ENCODE measurements at places on chromosomes 2 and 18.

- DNase-seq, result no peak
These were observed 59.6 kb upstream of the LTBP1 start for GRCh38 chr2:32887125-32887524.

GRCh38 chr2:16642088-16642487 lies 23.5 kb downstream of the CYRIA start:
- no peak for DNase-seq

GRCh38 chr2:226793646-226794045 lies 6.0 kb downstream of the IRS1 start:
- DNase-seq, result no peak

GRCh38 chr2:197254776-197255530 lies 55.6 kb downstream of the ANKRD44 start:
- DNase-seq, result no peak

- DNase-seq, result no peak
These were observed 21.4 kb downstream of the FTCDNL1 start for GRCh38 chr2:199829628-199830027.

DNA sequence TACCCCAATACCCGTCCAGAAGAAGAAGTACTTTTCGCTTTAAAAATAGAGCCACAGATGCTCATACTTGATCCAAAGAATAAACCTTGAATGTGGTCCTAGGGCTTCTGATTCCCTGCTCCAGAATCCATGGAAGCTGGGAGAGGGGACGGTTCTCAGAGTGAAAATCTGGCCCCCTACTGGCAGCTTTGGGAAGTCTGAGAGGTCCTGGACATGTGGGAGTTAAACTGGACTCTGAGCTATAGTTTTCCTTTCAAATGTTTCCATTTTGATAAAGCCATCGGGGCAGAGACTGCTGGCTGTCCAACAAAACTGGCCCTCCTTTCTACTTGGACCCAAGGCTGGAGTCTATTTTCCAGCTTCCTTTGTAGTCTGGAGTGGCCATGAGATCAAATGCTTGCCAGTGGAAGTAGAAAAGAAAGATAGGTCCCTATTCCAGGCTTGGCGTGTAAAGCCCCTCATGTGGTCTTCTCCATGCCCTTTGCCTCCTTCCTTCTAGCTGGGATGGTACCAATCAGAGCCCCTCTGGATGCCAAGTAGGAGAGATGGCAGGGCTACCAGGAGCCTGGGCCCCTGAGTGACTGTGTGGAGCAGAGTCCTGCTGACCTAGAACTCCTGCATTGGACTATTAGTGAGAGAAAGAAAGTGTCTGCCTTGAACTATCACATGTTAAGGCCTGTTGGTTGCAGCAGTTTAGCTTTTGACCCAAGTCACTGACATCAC lies 37.7 kb upstream of the TBC1D8 start:
- no peak for DNase-seq

DNA sequence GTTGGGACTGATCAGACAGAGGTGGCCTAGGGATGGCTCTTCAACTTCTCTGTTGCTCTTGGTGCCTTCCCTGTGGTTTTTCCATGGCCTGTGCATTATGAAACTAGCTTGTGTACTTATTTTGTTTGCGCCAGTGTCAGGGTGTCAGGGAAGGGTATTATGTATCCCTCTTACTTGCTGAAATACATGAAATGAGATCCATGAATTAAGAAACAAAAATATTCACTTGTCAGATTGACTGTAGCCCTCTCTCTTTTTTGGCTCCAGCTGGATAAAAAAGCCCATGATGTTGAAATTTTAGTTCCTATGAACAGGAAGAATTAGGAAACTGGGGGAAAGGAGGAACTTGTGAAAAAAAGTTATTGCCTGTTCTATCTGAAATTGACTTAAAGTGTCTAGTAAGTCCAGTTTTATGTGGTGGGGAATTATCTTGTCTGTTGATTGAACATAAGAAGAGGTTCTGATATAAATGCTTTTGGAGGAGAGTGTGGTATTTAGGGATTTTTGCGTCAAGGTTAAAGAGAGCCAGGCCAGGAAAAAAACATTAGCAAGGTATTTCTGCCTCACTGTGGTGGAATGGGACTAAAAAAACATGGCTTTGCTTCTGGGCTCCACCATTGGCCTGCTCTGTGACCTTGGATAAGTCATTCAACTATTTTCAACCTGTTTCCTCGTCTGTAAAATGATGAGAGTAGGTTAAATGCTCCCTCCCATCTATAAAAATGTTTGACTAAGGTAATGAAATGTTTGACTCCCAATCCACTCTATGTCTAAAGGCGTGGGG lies 12.0 kb downstream of the UGP2 start:
- no peak for DNase-seq

GRCh38 chr18:55634545-55634944 lies 46.6 kb upstream of the TCF4 start:
- DNase-seq, result no peak

DNA sequence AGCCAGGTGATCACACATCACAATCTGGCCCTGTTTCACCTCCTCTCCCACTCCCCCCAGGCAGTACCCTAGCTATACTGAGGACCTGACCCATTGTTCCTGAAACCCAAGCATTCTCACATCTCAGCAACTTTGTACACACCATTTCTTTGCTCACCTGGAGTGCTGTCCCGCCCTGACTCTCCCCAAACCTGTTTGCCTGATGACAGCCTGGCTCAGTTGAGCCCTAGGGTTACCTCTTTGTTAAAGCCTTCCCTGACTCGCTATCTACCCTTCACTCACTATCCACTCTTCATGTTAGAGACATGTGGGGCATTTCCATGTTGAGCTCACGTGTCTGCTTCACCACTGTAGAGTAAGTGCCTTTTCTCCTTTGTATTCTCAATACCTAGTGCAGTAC lies 49.1 kb downstream of the GREB1L start:
- DNase-seq, result no peak

- DNase-seq, result no peak
These were observed 75.2 kb downstream of the SEPTIN10 start for GRCh38 chr2:109538546-109538945.

DNA sequence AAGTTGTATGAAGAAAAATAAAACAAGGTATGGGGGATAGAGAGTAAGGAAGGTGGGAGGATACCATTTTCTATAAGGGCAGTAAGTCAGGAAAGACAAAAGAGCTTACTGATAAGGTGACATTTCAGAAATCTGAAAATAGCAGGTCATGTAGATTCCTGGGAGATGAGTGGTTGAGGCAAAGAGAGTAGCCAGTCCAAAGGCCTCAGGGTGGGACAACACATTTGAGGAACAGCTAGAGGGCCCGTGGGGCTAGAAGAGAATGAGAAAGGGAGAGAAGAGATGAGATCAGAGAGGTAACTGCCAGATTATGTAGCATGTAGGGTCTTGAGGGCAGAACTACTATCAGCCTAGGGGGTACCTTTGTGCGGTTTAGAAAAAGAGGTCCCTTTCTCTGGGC lies 2.9 kb downstream of the CLHC1 start:
- DNase-seq, result no peak

DNA sequence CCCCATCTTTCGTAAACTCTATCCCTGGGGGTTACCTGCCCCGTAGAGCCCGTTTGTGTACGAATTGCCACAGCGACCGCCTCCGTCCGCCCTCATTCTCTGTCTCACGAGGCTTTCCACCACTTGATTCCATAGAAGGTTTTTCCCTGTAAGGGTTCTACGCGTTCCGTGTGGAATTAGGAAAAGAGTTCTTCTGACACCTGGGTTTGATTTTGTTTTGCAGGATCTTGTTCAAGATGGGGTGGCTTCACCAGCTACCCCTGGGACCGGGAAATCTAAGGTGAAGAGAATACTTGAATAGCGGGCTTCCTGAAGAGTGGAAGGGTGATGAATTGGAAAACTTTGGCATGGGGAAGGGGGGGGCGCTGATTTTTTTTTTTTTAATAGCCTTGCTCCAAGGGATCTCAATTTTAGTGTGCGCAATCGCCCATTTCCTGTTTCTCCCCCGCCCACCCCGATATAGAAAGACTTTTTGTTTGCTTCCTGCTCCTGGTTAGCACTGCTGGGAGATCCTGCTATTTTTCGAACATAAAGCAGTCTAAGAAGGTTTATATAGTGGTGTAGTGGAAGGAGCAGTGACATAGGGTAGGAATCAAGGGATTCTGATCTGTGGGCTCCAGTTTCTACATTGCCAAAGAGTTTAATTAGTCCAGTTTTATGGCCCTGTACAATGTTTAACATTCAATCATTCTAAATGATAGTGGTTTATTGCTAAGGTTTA lies 564 bp downstream of the GCC2 start:
- DNase-seq, result peak; percentile 27

DNA sequence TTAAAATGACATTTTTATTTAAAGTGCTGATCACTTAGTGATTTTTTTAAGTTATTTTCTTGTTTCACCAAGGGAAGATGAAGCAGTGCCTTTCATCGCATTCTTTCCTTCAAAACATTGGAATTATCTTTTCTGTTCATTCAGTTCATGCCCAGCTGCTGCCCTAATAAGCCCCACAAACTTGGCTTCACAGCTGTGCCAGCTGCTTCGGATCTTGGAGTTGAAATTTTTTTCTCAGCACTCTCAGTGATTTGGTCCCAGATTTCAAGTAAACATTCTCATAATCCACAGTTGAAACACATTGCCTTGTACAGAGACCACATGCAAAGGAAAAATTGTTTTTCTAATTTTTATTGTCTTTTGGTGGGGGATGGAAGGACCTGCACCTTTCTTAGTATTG lies 353.3 kb upstream of the LRP1B start:
- DNase-seq, result no peak

DNA sequence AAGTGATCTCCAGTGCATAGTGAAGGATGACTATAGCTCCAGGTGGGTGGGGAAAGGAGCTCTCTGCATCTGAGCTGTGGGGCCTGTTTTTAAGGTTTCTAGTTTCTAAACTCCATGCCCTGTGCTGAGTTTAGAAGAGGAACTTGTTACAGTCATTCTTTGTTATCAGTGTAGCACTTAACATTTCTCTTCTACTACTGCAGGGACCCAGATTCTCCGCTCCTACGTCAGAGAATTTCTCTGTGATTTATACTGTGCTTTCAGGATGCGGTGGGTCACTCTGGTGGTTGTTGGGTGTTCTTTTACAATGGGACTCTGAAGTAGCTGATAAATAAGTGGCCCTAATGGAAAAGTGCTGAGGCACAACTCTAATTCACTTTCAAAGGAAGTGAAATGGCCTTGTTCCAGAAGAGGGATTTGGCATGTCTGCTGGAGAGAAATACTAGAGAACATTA lies 122.0 kb downstream of the WDSUB1 start:
- no peak for DNase-seq

DNA sequence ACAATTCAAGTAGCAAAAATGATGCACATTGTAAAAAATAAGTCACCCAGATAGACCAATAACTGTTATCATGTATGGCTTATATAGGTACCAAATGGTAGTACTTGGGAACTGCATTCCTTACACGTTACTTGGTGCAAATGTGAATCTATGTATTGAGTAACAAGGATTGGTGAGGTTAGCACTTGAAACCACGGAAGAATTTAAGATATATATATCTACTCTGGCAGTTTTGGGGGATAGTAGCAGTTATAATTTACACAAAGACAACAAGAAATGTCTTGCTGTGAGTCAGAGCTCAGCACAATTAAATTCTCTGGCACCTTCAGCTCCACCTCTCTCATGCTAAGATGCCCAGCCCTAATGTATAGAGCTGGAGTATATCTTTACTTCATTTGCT lies 359.4 kb upstream of the RAB12 start:
- DNase-seq, result no peak

DNA sequence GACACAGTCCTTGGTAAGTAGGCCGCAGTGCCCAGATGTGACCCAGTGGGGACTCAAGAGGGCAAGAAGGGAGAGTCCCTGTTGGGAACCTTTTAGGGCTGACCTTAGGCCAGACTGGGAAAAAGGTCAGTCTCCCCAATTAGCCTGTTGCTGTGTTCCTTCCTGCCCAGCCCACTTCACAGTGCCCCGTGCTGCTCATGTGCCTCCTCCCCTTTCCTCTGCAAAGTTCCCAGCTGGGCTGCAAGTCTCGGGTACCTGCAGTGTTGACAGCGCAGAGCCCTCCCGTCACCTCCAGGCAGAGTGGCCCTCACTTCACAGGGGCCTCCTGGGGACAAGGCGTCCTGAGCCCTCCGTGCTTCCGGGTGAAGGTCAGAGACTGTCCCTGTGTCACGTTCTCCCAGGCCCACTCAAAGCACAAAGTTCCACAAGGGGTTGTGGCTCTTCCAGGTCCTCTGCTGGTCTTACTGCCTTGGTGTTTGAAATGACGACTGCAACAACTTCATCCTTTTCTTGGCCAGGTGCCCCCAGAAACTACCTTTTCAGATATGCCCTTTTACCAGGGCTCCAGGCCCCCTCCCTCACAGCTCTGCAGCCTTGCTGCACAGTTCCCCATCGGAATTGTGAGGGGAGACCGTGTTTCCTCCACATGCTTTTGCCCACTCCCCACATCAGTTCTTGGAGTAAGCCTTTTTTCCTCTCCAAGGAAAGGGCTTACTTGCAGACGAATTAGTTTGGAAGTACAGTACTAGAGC lies 225.8 kb downstream of the ALPK2 start:
- DNase-seq, result no peak

DNA sequence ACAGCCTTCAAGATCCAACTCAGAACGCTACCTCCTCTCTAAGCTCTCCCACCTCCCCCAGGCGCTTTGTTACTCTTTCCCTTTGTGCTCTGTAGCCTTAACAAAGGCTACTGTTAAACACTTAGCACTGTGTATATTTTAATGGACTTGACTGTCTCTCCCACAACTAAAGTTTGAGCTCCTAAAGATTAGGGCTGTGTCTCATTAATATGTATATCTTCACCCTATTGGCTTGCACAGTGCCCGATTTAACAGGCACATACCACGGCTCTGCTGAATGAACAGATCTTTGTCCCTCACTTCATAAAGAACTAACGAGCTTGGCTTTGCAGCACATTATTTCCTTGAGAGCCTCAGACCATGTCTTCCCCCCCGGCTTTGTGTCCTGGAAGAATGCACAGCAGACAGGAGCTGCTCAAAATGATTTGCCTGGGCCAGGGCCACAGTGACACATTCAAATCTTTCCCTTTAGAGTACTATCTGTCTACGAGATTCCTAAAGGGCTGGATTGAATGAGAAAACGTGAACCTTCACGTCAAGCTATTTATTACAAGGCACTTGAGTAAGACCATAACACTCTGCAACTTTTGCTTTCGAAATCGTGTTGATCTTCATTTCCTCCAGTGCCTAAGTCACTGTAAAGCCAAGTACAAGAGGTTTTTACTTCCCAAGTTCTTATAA lies 22.1 kb downstream of the ABHD3 start:
- DNase-seq, result no peak

DNA sequence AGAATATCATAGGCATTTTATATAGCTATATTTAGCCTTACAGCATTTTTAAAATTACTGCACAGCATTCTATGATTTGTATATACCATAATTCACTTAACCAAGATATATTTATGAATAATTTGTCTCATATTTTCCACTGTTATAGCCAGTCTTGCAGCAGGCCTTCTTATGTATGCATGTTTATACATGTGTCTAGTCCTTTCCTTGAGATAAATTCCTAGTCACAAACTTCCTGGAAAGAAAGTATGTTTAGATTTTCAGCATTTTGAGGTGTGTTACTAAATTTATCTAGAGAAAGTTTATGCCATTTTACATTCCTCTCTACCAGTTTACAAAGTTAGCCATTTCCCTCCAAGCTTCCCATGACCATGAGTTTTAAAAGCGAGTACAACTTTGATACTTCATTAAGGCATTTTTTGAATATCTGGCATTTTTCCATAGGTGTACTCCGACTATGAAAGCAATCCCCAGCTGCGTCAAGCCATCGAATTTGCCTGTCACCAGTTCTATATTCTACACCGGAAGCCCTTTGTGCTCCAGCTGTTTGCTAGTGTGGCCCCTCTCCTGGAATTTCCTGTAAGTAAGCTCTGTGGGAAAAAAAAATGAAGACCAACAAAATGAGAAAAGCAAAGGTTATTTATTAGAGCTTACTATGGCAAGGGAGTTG lies 59.4 kb upstream of the RPE start:
- no peak for DNase-seq
